Muscle of arm (tissue), 14 donors: ENCODE measurements at places on chromosomes 13 and 19. TPM values are rescaled to one million over a fixed set of nuclear protein-coding genes. Genes with fewer than 3 reads are reported as not detected.

ZNF837 gene
- polyA plus RNA-seq, result 1.4 TPM

LHB gene
- not detected for polyA plus RNA-seq

PRKCSH gene
- polyA plus RNA-seq, result 195 TPM

CEACAM16 gene
- polyA plus RNA-seq, result 0.66 TPM

SIGLEC11 gene
- 0.54 TPM for polyA plus RNA-seq

DNA sequence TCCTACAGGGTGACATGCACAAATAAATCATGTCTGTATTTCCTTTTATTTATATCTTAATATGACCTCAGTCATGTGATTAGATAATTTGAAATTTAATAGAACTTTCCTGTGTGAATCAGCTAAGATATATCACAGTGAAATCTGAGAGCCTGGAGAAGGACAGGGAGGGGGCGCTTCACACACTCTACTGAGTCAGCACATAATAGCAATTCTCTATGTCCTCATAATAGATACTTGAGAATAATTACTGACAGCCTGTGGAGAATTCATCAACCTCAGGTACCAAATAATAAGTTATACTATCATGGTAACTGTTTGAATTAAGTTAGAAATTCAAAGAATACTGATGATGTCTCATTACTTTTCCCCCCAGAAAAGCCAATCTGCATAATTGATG lies 98.0 kb upstream of the SLC10A2 start:
- no peak for DNase-seq

- DNase-seq, result no peak
Observed at GRCh38 chr13:67538906-67539305, 308.8 kb upstream of the PCDH9 start.

- no peak for DNase-seq
Observed at GRCh38 chr19:50820086-50820485, 3.5 kb downstream of the KLK1 start.

DNA sequence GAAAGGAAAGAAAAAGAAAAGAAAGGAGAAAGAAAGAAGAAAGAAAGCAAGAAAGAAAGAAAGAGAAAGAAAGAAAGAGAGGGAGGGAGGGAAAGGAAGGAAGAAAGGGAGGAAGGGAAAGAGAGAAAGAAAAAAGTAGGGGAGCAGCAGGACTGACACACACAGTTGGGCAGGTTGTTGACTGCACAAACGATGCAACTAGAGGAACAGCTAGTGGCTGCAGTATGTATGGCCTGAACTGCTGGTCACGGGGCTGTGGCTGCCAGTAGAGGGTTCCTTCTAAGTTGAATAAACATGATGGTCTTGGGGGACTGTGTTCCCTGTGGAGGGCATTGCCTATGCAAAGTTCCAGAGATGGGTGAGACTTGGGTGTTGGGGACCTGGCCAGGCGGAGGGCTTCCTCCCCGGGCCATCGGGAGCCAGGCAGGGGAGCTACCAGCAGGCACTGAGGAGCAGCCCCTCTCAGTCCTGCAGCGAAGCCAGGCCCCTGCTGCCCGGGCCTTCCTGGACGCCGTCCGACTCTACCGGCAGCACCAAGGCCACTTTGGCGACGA lies 16.7 kb upstream of the COLGALT1 start:
- DNase-seq, result no peak

- no peak for DNase-seq
Observed at GRCh38 chr13:42039457-42039945, 8.9 kb upstream of the DGKH start.

GRCh38 chr13:93872376-93872775 lies 607.1 kb downstream of the DCT start:
- DNase-seq, result no peak

DNA sequence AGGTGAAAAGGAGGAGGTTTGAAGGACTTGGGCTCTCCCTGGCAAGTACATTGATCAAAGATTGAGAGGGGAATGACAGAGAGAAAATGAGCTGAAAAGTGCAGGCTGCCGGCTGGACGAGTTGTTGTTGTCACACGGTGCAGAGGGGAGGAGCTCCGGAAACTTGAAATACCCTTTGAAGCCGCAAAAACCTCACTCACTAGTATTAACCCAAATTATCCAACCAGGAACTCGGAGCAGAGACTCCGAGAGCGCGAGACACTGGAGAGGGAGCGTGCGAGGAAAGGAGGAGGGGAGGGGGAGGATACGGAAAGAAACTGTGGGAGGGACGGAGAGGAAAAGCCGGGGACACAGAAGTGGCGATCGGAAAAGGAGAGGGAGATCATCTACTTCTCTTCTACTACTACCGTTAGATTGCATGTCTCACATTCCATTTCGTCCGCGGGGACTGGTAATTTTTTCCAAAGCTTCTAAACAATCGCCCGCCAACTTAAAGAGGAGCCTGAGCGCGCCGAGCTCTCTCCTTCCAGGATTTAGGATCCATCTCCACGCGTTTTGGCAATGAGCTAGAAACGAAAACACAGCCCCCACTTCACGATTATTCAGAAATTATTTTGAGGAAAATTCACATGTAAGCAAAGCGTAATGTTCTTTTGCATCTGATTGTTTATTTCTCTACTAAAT lies at the start of gene DACH1:
TSS of gene DACH1 (minus strand) at position 74 of the 684 bp plus-strand sequence.
- peak; percentile 75 for DNase-seq

- no peak for DNase-seq
Observed at GRCh38 chr13:75904012-75904411, 267.9 kb downstream of the LMO7 start.

- no peak for DNase-seq
Observed at GRCh38 chr19:4642625-4643024, 3.3 kb downstream of the TNFAIP8L1 start.

DNA sequence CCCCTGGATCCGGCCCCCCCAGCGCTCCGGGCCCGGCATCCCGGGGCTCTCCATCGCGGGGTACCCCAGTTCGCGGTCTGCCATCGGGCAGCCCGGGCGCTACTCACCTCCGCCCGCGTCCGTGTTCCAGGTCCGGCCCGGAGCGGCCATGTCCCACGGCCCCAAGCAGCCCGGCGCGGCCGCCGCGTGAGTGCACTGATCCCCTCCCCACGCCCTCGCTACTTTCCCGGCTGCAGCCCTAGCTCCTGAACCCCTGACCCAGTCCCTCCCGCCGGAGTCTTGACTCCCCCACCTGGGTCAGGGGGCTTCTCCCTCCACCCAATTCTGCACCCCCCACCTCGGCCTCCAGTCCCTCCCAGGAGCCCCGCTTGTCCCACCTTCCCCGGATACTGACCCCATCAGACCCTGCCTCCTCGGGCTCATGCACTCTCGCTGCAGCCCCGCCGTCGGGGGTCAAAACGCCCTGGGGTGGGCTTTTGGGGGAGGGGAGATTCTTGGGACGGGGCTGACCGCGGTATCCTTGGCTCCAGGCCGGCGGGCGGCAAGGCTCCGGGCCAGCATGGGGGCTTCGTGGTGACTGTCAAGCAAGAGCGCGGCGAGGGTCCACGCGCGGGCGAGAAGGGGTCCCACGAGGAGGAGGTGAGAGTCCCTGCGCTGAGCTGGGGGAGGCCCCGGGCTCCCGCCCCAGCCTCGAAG lies 566 bp downstream of the HMG20B start:
- DNase-seq, result no peak

- DNase-seq, result no peak
Observed at GRCh38 chr19:33063753-33064457, 783 bp downstream of the RHPN2 start.

DNA sequence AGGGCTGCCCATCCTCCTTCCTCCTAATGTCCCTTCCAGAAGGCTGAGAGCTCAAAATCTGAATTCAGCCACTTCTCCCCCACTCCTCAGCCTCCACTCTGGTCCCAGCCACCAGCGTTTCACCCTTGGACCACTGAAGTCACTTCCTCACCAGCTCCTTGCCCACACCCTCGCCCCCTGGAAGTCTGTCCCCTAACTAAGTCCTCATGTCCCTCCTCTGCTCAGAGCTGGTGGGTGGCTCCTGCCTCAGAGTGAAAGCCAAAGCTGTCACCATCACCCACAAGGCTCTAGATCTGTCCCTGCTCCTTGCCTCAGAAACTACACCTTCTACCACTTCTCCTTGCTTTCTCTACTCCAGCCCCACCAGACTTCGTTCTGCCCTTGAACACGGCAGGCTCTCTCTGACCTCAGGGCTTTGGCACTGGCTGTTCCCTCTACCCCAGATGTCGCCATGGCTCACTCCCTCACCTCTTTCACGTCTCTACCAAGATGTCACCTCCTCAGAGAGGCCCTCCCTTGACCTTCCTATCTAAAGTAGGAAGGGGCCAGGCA lies 1.7 kb downstream of the ERCC1 start:
- no peak for DNase-seq

- no peak for DNase-seq
Observed at GRCh38 chr13:23430664-23431063, 2.8 kb downstream of the SACS start.
